Astrocyte of the cerebellum (primary cell): ENCODE measurements at places on chromosomes 1 and 21.

DNA sequence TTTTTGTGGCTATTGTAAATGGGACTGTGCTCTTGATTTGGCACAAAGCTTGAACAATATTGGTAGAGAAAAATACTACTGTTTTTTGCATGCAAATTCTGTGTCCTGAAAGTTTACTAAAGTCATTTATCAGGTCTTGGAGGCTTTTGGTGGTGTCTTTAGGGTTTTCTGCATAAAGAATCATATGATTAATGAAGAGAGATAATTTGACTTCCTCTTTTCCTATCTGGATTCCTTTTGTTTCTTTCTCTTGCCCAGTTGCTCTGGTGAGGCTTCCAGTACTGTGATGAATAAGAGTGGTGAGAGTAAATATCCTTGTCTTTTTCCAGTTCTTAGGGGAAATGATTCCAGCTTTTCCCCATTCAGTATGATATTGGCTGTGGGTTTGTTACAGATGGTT lies 1166.7 kb downstream of the NCAM2 start:
- DNase-seq, result no peak

DNA sequence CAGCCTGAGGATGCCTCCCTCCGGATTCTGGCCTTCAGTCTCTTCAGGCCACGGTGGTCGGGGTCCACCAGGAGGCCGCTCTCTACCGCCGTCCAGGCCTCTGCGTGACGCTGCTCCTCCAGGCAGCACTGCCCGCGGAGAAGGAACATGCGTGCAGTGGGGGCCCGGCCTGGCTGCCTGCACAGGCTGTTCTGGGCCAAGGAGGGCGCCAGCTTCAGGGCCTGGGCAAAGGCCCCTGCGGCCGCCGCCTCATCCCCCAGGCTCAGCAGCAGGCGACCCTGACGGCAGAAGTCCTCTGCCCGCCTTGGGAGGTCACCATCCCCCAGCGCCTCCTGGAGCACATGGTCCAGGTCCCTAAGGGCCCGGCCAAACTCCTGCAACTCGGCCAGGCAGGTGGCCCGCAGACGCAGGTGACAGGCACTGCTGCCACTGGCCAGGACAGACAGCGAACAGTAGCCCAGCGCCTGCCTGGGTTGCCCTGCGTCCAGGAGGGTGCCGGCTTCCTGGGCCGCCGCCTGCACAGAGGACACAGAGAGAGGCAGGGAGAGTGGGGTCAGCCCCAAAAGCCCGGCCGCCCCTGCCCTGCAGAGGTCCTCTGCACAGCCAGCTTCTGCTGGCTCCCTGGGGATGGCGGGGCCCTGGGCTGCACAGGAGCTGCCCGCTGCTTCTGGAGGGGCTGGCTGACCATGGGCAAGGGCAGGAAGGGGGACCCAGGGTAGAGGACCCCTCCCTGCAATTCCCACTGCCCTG lies 8.7 kb upstream of the MMEL1 start:
- no peak for DNase-seq

GRCh38 chr1:47482786-47483185 lies 44.9 kb downstream of the FOXD2 start:
- DNase-seq, result no peak

DNA sequence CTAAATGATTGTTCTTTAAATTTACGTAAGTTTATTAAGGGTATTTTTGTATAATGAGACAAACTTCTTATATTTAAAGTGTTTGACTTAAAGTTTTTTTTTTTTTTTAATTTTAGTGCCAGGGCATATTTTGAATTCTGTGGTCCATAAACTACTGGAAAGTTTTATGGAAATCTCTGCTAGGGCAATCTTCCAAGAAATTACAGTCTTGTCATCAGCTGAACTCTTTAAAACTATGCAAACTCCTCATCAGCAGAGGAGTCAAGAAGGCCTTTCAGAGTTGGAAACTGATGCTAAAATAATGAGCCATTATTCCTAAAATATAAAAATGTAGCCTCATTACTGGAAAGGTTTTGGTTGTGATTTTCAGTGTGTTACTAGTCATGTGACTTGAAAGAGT lies 1201.9 kb downstream of the BRINP3 start:
- DNase-seq, result peak; percentile 33

DNA sequence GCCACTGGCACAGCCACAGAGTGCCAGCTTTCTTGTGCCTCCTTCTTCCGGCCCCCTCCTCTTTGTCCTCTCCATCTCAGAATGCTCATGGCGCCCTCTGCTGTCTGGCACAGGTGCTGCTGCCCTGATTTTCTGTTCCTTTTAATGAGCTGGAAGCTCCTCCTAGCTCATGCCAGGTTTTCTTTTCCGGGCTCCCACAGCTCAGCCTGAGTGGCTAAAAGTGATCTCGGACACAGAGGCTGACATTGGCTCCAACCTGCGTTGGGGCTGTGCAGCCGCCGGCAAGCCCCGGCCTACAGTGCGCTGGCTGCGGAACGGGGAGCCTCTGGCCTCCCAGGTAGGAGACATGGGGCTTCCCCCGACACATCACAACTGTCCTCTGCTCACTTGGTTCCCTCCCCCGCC lies 18.7 kb downstream of the CNTN2 start:
- DNase-seq, result peak; percentile 45

DNA sequence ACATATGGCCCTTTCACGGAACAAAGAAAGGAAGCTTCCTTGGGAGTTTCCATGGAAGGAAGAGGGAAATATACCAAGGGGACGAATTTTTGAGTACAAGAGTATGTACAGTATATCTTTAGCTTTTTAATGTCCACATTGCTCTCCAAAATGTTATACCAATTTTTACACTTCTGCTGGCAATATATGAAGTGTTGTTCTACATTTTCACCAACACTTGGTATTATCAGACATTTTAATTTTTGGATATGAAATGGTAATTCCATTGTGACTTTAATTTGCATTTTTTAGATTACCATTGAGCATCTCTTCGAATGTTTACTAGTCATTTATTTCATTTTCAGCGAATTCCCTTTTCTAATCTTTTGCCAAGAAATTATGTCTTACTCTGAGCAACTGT lies 5.5 kb upstream of the VPS45 start:
- no peak for DNase-seq

DNA sequence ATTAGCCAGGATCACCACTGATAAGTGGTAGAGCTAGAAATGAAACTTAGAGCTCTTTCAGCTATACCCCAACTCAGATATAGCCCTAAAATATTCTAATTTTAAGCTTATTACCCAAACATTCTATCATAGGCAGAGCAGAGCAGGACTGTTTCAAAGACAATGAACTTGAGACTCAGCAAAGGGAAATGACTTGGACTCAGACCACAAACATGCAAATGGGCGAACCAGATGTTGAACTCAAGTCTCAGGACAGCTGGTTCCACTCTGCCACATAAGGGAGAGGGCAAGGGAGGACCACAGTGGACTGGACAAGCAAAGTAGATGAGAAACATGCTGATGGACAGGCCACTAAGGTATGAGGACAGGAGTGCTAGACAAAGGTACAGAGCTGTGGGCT lies 315.3 kb downstream of the OMA1 start:
- DNase-seq, result no peak

- no peak for DNase-seq
Measured at GRCh38 chr1:152189657-152190442, 30.8 kb upstream of the RPTN start.

- DNase-seq, result no peak
Measured at GRCh38 chr1:40383488-40384412, 10.2 kb downstream of the SMAP2 start.

DNA sequence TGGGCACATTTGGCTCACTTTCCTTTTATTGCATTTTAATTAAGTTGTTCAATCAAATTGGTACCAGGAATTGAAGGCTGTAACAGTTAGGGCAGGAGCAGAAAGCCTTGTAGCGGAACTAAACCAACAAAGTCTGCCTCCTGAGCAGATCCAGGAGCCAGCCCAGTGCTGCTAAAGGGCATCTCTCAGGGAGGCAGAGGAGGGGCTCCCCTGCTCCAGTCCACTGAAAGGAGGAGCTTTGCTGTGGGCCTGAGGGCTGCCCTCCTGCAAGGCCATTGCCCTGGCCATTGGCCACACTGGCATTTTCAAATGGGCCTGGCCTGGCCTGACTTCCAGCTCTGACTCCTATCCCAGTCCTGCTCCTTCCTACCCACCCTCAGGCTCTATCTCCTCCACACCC lies 3.7 kb upstream of the TRABD2B start:
- no peak for DNase-seq

DNA sequence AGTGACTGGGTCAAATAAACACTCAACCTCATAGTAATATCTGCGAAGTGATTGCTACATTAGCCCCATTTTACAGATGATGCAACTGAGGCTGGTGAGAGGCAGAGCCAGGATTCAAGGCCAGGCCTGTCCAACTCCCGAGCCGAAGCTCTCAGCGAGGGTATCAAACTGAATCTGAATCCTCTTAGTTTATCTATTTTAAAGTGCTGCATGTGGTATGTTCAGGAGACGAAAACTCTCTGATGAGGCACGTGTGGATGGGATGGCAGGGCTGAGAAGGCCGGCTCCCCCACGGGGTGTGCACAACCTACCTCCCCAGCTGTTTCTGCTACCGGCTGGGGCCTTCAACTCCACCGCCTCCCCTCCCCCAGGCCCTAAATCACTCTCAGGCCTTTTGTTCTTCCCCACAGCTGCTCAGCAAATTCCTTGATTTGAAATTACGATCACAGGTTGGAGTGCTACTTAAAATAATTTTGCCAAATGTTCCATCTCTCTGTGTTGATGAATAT lies 171.8 kb downstream of the TOMM20 start:
- no peak for DNase-seq

DNA sequence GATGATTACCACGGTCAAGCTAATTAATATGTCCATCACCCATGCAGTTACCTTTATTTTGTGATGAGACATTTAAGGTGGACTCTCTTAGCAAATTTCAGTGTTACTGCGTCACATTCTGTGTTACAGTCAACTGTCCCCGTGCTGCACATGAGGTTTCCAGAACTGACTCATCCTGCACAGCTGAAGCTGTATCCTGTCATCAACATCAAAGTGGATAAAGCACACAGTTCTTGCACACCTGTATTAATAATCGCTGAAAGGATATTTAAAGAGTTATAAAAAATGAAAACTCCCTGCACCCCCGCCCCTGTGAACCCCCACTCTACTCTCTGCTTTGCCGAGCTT lies 3.4 kb upstream of the KRTAP10-5 start:
- DNase-seq, result no peak

DNA sequence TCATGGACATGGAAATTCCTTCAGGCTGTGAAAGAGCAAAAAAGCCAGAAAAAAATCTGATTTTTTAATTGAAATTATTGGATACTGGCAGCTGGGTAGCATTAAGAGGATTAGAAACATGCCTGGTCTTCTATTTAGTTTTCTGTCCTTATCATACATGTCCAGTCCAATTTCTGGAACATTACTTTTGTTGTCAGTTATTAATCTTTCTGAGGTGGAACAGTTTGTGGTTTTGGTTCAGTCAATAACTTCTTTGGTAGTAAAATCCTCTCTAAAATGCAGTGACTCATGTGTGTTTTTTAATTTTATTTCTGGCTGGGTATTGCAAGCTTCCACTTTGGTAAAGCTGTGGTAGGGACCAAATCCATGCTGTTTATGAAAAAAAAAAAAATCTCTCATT lies 687.0 kb upstream of the ADGRL2 start:
- DNase-seq, result peak; percentile 20

GRCh38 chr1:38111589-38111988 lies 65.0 kb upstream of the POU3F1 start:
- DNase-seq, result no peak

DNA sequence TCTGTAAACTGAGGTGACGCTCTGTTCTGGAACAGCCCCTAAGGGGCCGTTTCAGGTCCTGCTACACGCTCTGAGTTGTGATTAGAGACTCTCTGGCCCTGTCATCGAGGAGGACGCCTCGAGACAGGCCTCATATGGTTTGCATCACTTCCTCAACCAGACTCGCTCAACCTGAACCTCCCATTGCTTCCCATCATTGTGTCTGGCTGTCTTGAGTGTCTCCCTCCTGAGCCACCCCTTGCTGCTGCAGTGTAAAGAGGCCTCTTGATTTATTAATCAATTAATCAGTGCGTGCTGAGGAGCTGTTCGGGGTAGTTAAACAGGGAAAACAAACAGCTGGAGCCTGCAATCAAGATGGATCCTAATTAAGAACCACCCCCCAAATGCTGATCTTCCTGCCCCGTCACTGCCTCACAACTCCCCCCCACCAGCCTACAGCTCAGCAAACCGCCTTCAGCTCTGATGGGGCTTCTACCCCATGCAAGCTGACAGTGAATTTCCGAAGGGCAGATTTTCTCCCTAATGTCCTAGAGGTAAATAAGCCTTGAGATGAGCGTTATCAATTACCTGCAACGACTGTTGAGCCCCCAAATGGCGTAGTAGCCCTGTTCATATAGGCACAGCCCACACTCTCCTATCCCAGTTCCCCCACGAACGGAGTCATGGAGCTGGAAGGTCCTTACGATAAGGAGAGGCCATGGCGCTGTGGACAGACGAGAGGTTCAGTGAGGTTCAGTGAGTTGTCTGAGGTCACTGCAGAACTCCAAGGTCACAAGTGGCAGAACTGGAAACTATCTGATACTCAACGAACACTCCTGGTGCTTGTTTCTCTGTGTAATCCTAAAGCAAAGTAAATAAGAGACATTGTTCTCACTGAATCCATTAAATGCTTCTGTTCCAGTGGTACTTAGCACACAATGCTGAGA lies 210.6 kb downstream of the KIF26B start:
- DNase-seq, result no peak

GRCh38 chr1:212127221-212127620 lies 91.7 kb downstream of the DTL start:
- DNase-seq, result no peak

DNA sequence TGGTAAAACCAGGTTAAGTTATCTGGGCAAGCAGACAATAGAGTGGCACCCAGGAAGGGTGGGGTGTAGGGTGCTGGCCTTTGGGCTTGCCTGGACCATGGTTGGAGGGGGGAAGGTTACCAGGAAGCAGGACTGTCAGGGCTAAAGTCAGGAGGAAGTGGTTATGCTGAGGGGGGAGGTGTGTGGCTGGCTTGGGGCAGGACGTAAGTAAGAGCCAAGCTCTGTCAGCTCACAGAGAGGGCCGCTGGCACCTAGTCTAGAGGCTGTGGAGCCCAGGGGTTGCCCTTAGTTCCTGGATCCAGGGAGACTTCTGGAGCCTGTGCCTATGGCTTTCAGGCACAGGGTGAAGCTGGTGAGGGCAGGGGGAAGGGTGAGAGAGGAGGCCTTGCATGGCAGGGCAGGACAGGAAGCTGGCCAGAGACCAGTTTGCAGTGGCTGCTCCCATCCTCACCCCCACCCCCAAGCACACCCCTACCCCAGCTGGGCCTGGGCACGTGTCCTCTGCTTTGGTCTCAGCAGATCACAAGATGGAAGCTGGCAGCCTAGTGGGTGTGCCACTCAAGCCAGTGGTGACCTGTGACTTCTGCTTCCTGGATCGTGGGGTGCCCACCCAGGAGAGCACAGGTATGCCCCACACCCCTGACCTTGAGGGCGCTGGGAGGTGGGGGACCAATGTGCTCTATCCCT lies 20.5 kb upstream of the SMYD3 start:
- no peak for DNase-seq
